ENCODE measurements at places on chromosomes 5 and 9.

DNA sequence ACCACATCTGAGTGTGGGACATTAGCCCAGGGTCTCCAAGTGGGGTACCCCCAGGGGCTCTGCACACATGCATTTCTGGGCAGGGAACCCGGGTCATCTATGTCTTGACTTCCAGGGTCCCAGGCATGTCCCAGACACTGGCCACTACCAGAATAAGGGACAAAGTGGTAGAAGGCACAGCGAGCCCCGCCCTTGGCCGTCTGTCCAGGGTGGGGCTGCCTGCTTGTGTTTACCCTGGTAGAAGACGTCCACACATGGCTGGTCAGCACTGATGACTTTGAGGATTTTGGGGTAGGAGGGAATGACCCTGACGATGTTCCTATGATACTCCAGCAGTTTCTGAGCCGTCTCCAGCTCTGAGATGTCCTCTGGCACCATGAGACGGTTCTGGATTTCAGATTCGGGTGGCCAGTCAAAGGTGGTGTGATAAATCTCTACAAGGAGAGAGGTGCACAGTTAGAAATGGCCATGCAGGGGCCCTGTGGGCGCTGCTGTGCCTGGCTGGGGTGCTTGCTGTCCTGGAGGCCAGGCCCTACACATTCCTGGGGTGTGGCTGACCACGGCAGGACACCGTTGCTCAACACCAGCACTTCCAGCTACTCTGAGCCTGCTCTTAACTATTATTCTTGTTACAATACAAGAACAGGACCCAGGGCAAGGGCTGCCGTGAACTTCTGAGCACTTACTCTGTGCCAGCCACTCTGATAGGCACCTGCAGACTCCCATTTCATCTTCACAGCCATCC is 51.3 kb downstream of the AK8 start:
- no peak for DNase-seq

- DNase-seq: no peak
These were observed 17.1 kb upstream of the LIFR start for GRCh38 chr5:38573521-38573920.

DNA sequence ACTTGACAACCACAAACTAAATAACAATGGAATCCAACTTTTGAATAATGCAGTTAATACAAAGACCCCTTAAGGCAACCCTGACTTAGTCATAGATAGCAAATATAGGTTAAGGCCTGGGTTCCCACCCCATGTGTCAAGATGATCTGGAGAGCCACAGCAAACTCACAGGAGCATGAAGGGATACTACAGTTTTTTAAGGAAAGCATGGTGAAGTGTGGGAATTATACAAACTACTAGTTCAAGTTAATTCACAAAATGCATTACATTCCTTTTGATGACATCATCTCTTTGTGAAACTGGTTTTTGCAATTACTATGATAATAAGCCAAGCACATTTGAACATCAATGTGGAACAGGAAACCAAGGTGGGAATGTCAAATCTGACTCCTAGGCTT is 50.6 kb downstream of the LHFPL2 start:
- no peak for DNase-seq

GRCh38 chr5:131230406-131230805 is 33.4 kb upstream of the CDC42SE2 start:
- DNase-seq: no peak

DNA sequence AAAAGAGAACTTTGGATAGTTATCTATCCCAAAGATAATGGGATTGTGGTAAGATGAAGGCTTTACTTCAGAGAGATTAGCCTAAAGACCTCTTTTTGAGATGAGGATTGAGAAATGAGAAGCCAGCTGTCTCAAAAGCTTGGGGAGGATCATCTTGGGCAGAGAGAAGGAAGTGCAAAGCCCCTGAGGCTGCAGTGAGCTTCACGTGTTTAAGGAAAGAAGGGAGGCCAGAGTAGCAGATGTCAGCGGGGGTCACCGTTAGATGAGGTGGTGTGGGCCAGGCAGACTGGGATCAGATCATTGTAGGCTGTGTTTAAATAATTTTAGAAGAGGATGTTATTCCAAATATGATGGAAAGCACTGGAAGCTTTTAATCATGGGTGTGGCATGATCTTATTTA is 270.1 kb downstream of the ARHGEF28 start:
- DNase-seq: no peak

GRCh38 chr5:88727705-88728313 is 155.2 kb downstream of the MEF2C start:
- DNase-seq: no peak

DNA sequence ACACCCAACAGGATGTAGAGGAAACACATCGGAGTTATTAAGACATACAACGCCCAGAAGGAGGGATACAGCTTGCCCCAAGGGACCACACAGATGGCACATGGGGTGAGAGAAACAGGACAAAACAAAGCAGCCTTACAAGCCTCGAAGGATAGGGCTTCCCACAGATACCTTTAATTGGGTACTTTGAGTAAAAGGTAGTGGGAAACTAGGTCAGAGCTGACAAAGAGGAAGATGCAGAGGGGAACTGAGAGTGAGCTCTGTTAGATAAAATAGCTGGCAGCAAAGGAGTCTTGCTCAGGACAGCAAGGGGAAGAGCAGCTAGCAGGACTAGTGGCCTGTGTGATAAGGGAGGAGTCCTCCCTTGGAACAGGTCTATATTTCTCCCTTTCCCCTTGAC is 48.2 kb downstream of the OTP start:
- no peak for DNase-seq

- DNase-seq: no peak
These were observed 59.9 kb downstream of the ABLIM3 start for GRCh38 chr5:149201121-149201637.

- no peak for DNase-seq
These were observed 32.2 kb downstream of the PDE6A start for GRCh38 chr5:149912226-149912871.

DNA sequence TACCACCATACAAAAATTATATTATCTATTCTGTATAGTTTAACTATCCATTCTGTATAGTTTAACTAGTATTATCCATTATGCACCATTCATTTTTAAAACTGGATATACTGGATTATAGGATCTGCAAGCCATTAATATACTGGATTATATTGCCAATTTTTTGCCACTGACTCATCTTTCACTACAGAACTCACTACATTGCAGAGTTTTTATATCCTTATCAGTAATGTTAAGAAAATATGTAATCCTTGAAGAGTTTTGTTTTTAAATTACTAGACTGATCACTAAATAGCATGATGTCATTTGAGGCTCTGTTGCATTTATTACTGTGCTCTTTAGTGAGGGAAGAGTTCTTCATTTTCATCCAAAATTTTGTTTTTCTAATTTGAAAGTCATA is 109.8 kb upstream of the SNX2 start:
- no peak for DNase-seq

GRCh38 chr5:134995850-134996402 is 28.2 kb downstream of the CATSPER3 start:
- no peak for DNase-seq

DNA sequence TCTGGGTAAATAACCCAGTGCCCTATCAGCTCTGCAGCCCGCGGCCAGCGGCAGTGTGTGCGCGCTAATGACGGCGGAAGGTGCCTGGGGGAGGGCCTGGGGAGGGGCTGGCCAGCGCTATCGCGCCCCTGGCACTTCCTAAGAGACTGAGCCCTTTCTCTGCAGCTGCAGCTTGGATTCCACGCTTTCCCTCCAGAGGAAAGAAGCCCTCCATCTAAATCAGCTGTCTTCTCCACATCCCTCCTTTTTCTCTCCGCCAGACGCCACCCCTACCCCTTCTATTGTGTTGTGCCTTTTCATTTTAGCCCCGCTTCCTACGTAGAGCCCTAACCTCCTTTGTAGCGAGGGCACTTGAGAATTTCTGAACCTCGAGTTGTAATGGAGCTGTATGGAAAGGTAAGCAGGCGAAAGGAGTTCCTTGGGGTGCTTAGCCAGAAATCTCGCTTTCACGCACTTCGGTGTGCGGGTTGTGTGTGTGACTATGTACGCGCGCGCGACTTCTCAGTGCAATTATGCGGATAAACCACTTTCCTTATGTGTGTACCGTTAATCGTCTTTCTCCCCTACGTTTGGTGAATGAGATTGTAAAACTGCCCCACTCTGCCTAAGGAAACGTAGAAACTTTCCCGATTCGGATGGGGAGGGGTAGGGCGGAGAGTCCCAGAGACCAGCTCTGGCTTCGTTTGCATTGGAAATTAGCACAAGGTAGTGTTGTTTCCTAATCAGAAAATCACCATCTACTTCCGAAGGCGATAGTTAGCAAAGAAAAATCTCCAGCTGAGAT is 664 bp upstream of the RAB3C start:
- no peak for DNase-seq

- no peak for DNase-seq
These were observed 141.5 kb upstream of the MTAP start for GRCh38 chr9:21660976-21661375.

GRCh38 chr5:84361572-84361971 is 23.1 kb downstream of the EDIL3 start:
- DNase-seq: no peak

DNA sequence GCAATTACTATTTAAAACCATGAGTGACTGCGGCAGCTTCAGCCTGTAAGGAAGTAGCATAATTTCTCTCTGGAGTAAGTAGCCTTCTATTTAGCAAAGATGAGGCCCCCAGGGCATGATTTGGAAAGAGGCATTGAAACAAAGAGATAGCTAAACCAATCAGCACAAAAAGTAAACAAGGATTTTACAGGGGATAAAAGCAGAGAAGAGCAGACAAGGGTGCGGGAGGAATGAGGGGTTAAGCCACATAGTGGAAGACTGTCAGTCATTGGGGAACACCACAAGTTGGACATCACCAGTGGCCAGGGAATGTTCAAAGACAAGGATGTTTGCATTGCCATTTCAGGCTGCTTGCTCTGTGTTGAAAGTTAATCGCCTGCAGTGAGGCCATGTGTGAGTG is 24.0 kb upstream of the C5orf63 start:
- DNase-seq: no peak

DNA sequence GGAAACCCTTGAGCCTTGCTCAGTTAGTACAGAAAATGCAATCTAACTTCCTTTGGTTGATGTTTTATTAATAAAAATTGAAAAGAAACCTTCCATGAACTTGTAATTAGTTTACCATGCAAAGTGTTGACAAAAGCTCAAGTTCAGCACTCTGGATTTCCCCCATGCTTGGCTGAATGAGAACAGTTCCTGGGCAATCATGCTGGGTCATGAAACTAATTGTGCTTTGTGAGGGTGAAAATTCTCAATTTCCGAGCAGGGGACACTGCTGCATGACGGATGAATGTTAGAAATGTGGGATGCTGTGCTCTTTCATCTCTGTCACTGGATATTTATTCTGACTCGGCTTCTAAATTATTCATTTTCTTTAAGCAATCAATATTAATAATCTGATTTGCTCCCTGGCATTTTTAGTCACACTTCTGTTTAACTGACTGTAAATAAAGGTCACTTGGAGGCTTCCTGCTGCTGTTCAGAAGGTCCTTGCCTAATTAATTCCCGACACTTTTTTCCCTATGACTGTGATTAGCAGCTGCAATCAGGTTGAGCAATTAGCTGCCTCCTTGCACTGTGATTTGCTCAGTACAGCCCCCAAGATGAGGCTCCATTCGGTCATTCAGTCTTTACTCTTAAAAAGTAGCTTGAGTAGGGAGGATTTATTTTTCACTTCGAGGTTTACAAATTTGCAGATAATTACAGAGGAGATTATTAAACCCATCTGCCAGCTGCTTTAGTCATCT is 678.1 kb upstream of the ZNF608 start:
- DNase-seq: no peak

- DNase-seq: no peak
These were observed 76.5 kb downstream of the COL5A1 start for GRCh38 chr9:134717924-134718645.

- no peak for DNase-seq
These were observed 50.3 kb downstream of the NSUN2 start for GRCh38 chr5:6582507-6583048.

- no peak for DNase-seq
These were observed 5.1 kb downstream of the PITX1 start for GRCh38 chr5:135028791-135029476.

DNA sequence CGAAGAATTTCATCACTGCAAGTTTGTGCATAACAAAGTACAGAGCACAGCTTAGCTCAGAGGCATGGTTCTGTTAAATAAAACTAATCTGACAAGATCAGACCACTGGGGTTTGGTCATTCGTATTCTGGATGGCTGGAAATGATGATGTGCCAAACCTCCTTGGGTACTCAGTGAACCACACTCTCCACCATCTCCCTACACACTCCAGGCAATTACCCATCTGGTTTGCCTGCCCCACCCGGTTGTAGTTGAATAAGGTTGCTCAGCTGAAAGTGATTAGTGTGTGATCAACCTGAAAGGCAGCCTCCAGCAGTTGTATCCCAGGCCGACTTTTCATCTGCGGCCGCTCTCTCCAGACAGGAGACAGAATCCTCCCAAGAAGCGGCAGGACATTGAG is 371.4 kb downstream of the TLE1 start:
- no peak for DNase-seq

GRCh38 chr5:60332244-60333004 is 367.5 kb downstream of the DEPDC1B start:
- DNase-seq: no peak

DNA sequence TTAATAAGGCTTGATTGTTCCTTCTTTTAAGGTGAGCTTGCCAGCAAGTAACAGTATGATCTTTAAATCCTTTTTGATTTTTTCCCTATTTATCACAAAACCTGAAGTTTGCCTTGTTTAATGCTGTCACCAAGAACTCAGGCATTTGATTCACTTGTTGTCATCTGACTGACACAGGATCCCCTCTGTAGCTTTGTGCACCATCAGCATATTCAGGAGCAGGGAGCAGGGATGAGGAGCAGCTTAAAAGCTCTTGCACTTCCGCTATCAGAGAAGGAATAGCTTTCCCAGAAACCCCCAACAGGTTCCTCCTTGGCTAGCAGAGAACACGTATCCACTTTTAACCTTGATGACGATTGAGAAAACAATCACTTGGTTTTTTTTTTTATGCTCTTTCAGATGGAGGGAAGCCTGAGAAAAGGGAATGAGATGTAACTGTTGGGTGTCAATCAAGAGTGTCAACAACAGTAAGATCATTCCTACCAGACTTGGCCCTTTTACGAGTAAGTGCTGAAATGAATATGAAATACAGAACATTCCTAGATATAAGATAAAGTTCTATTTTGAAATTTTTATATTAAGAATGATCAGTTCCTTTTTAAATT is 433.1 kb upstream of the CDH18 start:
- no peak for DNase-seq

- DNase-seq: no peak
These were observed 16.9 kb downstream of the GDF9 start for GRCh38 chr5:132849347-132849746.

GRCh38 chr9:2966565-2967300 is 122.8 kb upstream of the PUM3 start:
- no peak for DNase-seq

DNA sequence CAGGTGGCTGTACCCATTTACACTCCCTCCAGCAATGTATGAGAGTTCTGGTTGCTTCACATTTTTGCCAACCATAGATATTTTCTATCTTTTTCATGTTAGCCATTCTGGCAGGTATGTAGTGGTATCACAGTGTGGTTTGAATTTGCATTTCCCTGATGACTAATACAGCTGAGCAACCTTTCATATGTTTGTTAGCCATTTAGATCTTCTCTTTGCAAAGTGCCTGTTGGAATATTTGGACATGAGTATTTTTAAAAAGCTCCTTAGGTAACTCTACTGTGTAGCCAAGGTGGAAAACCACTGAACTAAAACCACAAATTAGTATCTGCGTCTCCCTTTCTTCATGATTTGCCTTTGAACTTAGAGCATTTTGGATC is 31.9 kb downstream of the IRF1 start:
- DNase-seq: no peak
